ENCODE measurements at places on chromosomes 12 and 14.
A peak's percentile ranks its signal among the peaks of the same experiment; 100 is the strongest.

- no peak for DNase-seq
Observed at GRCh38 chr14:69152902-69153151, at the start of gene DCAF5. Gene DCAF5 (minus strand): TSS chr14:69153119. CDS start chr14:69152978, 141 bp downstream.

DNA sequence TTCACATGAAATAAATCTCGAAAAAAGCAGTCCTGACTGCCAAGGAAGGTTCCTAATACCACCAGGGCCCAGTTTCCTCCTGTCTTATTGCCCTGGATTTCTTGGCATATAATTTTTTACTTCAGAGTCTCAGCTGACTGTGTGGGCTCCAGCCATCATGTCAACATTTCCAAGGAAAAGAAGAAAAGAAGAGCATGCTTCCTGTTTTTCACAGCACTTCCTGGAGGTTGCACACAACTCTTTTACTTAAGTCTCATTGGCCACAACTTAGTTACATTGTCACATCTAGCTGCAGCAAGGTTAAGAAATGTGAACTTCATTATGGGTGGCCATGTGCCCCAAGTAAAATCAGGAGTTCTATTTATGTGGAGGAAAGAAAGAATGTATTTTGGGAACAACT, 24.3 kb downstream of the DACT1 start:
- DNase-seq = no peak

DNA sequence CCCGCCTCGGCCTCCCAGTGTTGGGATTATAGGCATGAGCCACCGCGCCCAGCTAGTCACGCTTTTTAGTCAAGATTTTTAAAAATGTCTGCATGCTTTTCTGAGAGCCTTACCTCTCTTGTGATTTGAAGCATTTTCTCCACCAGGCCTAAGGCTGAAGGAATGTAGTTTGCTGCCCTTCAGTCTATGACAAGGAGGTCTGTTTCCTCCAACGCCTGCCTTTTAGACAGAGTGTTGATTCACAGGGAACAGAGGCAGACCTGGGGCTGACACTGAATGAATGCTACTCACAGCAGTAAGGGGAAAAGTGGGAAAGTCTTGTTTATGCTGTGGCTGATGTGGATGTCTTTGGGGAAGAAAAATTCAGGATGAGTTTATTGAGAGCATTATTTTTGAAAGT, 27.2 kb upstream of the MDM2 start:
- DNase-seq = no peak

GRCh38 chr14:31988244-31988643, 88.9 kb upstream of the ARHGAP5 start:
- DNase-seq = no peak

- no peak for DNase-seq
Observed at GRCh38 chr12:32569259-32569658, 109.8 kb upstream of the DNM1L start.

DNA sequence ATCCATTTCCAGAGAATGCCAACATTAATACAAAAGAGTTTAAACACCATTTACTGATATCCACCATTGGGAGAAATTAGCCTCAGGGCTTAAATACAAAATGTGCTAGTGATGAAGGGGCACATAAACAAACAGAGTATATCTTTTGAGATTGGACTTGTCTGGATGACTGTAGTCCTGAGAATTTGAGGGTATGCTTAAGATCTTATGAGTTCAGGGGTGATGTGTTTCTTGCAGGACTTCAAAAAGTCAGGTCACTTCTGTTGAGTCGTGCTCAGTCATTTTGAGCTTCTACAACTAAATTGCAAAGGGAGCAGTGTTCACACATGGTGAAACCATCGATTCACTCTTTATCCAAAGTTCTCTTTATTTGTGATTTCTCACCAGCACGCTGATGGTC, 425.7 kb downstream of the ATP23 start:
- no peak for DNase-seq

DNA sequence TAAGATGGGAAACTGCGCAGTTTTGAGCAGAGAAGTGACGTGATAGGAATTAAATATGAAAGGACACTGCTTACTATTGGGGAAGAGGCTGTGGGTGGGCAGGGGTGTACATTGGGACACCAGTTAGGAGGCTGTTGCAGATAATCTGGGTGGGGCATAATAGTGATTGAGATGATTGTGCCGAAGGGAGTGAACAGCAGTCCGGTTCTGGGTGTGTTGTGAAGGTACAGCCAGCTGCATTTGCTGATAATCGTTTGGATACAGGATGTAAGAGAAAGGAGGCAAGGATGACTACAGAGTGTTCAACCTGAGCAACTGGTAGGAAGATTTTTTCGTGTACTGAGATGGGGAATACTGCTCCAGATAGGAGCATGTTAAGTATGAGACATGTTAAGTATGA, 205.2 kb upstream of the NEDD1 start:
- no peak for DNase-seq

- DNase-seq = no peak
Observed at GRCh38 chr12:65875640-65876071, 51.4 kb downstream of the HMGA2 start.

GRCh38 chr12:81150382-81150781, 72.5 kb downstream of the ACSS3 start:
- DNase-seq = no peak

DNA sequence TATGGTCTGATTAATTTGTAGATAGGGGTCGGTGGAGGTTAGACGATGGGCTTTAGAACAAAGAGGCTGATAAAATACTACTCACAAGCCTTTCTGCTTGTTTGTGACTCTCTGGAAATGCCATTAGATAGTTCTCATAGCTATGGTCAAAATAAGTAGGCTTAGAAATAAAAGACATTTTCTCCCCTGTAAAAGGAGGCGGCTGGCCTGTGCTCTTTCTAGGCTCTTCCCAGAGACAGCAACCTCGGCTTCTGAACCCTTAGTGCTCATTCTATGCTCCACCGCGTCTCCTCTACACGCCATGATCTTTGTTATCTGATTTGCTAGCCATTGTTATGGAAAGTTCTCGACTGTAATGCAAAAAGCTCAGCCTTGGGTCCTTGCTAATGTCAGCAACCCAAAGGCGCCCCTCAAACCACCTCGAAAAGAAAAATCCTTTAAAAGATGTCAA, 64.5 kb downstream of the CRADD start:
- DNase-seq = peak; percentile 4

GRCh38 chr14:91119556-91120311, 5.9 kb downstream of the DGLUCY start:
- no peak for DNase-seq

GRCh38 chr12:16884056-16884455, 278.1 kb upstream of the LMO3 start:
- no peak for DNase-seq

DNA sequence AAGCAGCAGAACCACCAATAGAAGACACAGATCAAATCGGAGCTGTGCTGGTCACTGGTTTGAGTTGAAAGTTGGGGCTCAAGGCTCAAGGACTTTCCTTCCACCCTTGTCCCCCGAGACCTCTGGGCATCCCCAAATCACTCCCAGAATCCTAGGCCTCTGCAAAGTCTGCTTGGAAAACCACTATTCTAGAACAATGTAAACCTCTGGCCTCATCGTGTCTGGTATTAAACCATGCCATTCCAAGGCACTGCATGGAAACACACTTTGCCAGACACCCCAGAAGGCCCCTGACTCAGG, 288.0 kb downstream of the DPF3 start:
- no peak for DNase-seq

GRCh38 chr12:56687223-56688128, 608 bp downstream of the PTGES3 start:
- peak; percentile 56 for DNase-seq

GRCh38 chr12:83016218-83016835, 329.6 kb downstream of the TMTC2 start:
- no peak for DNase-seq

GRCh38 chr12:12056951-12057350, 13.8 kb upstream of the BCL2L14 start:
- DNase-seq = no peak

GRCh38 chr14:99863059-99863458, 69.8 kb downstream of the EML1 start:
- DNase-seq = peak; percentile 10

DNA sequence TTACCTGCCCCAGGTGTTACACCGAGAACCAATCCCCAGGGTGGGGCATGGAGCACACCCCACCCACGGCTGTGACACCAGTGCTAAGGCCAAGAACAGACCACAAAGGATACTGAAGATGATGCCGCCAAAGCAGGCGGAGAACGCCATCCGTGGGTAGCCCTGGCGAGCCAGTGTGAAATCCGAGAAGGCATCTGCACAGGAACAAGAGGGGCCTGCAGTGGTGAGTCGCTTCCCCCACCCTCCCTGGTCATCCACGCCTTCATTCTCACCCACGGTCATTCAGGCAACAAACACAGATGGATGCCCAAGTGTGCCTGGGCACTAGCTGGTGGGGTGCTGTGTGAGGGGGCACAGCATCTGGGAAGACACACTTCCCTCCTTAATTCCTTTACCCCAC, 28.5 kb downstream of the SLC8B1 start:
- no peak for DNase-seq

- no peak for DNase-seq
Observed at GRCh38 chr14:104250175-104250574, 111.8 kb downstream of the KIF26A start.

GRCh38 chr12:127565241-127565640, 701.7 kb upstream of the TMEM132C start:
- no peak for DNase-seq

DNA sequence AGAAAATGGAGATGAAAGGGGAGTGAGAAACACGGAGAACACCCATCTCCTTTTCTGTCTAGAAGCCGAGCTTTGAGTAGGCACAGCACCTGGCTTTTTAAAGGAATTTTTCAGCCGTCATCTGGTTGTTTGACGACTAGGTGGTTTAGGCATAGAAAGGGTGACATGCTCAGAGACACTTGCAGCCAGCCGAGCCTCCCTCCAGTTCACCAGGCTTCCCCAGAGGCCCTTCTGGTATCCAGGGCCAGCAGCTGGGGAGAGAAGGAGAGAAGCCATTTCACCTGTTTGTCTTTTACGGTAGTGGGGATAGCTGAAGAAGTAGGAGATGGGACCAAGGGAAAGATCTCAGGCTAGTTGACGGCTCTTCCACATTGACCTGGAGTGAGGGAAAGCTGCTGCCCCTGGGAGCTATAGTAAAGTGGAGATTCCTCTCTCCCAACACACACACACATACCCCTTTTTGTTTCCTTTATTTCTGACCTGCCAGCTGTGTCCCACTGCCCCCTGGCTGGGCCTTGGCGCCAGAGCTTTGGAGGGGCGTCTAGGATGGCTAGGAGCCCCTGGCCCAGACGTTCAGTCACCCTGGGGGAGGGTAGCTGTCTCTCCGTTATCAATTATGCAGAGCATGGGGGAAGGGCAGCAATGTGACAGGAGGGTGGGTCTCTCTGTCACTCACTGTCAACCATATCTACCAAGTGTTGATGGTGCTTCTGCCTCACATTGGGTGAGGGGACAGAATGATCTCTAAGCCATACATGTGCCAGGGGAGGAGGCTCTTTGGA, 5.5 kb downstream of the MAP3K12 start:
- DNase-seq = no peak

DNA sequence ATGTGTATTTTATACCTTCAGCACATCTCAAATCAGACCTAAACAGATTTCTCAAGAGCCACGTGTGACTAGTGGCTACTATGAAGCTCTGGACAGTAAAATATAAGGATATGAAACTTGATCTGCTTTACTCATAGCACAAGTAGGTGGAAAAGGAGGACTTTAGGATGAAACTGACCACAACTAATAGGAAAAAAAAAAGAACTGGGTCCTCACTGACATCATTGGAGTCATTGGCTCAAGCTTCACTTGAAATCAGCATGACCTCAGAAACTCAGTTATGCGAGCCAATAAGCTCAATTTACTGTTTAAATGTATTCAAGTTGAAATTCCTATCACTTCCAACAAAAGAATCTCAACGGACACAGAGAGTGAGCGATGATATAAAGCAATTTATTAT, 34.1 kb upstream of the CIT start:
- no peak for DNase-seq

- no peak for DNase-seq
Observed at GRCh38 chr12:13167226-13167625, 29.3 kb upstream of the EMP1 start.

DNA sequence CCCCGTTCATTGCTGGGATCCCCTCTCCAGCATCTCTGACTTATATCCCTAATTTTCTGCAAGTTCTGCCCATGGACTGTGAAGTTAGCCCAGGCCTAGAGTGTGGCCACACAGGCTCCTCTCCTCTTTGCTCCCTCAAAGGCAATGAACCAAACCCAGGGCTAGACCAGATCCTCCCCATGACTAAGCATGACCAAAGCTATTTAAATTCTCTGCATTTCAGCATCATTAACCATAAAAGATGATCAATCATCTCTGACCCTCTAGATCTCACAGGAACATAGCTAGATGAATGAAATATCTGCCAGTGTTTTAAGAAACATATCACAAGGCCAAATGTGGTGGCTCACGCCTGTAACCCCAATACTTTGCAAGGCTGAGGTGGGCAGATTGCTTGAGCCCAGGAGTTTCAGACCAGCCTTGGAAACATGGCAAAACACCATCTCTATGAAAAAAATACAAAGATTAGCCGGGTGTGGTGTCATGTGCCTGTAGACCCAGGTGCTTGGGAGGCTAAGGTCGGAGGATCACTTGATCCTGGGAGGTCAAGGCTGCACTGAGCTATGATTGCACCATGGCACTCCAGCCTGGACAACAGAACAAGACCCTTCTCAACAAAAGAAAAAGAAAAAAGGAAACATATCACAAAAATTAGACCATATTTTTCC, 2.2 kb upstream of the KRT3 start:
- DNase-seq = no peak

- DNase-seq = no peak
Observed at GRCh38 chr12:24846689-24847088, 102.2 kb downstream of the BCAT1 start.

- DNase-seq = peak; percentile 51
Observed at GRCh38 chr12:4809449-4810218, 89.4 kb downstream of the GALNT8 start.

DNA sequence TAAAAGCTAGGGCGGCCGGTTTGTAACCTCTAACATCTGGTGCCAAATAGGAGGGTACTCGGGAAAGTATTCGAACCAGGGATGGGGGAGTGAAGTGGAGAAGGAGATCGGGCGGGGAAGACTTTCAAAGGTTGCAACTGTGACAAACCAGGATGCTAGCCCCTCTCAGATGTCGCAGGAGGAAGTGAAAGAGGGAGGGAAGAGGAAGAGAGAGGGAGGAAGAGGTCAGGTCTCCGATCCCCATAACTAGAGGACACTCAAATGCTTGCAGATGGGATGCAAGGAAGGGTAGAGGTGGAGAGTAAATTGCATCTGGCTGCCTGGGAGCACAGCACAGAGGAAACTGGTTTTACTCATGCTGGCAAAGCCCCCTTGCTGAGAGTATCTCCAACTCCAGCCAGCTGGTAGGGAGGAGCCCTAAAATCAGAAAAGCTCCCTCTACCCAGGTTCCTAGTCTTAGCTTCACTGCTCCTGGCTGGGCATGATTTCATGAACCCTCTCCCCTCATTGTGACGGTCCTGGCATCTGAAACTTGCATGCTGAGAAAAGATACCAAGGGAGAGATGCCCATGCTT, 696.7 kb upstream of the TBX3 start:
- no peak for DNase-seq

GRCh38 chr12:68573406-68573805, 37.3 kb upstream of the RAP1B start:
- no peak for DNase-seq

Measured in activated T-cell treated with anti-CD3 and anti-CD28 coated beads, Interleukin-2, amount 50 U/mL, for 72 hours (primary cell).